ENCODE measurements at places on chromosomes 2 and 18.

DNA sequence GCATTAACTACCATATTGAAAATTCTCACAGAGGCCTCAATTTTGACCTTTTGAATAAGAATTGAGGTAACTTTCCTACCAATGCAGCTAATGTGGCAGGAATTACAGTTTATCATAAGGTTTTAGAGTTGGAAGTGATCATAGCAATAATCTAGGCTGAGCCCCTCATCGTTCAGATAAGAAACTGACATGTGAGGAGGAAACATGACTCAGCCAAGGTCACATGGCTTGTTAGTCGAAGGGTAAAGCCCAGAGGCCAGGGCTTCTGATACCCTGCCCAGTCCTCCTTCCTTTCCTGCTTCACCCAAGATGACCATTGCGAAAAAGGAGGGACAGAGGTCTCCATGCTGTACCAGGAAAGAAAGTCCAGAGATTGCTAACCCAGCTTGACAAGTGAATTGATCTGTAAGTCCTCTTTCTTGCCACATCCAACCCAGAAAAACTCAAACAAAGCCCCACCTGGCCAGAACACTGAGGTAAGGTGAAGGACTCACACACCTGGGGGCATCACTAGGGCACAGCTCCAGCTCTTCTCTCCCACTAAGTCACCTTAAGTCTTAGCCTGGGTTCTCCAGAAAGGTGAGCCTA, 174.8 kb downstream of the EN1 start:
- no peak for DNase-seq

DNA sequence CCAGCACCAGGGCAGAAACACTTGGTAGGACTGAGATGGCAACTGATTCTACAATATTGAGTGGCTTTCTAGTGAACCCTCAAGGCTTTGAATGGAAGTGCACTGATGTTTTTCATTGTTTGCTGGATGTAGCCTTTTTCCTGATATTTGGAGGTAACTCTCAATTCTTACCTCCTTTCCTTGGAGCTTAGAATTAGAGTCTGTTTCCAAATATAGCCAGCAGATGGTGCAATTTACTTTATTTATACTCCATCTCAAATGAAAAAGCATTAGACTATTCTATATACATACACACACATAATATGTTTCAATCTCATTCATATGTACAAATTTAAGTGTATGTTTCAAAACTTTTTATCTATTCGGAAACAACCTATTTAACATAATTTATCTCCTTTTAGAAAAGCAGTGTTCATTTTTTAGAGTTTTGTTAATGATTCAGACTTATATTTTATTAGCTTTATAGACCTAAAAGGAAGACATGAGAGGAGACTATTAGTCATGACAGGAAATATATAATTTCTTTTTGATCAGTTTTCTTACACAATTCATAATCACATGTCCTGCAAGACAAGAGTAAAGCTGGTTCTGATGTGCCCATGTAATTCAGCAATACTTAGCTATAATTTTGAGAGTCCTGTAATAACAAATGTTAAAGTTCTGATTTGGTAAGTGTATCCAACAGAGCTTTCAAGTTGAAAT, 124.8 kb downstream of the NUP35 start:
- DNase-seq = no peak

DNA sequence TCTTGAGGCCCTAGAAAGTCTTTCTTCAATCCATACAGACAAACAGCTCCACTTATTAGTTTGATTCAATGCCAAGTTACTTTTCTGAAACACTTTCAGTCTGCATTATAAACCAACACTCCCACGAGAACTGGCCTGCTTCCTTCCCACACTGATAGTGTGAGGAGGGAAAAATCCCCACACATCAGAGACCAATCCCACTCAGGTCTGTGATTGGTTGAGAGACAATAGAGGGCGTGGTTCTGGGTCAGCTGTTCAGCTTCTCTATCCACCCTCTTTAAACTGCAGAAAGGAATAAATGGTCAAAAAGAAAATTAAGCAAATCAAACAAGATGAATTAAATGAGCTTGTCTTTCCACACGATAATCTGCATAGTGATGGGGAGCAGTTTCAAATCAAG, 152.5 kb downstream of the NRP2 start:
- DNase-seq = no peak

- DNase-seq = peak; percentile 14
These were observed 9.4 kb upstream of the CD302 start for GRCh38 chr2:159807183-159808031.

DNA sequence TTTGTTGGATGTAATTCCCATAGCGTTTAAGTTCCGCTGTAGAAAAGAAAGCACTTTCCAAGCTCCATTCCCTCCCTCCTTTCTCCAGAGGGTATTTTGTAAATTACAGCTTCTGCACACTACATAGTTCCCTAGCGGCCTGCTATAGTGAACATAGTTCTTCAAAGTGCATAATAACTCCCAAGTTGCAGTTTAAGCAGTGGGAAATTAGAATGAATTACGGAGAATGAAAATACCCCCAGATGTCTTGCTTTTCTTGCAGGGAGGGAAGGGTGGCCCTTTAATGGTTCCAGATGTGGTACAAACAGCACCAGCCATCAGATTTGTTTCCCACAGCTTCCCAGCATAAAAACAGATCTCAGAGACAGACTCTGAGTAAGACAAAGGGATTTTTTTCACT, 893.9 kb downstream of the SUCLG1 start:
- DNase-seq = no peak

- DNase-seq = no peak
These were observed 45.5 kb downstream of the PPP3R1 start for GRCh38 chr2:68206793-68207192.

DNA sequence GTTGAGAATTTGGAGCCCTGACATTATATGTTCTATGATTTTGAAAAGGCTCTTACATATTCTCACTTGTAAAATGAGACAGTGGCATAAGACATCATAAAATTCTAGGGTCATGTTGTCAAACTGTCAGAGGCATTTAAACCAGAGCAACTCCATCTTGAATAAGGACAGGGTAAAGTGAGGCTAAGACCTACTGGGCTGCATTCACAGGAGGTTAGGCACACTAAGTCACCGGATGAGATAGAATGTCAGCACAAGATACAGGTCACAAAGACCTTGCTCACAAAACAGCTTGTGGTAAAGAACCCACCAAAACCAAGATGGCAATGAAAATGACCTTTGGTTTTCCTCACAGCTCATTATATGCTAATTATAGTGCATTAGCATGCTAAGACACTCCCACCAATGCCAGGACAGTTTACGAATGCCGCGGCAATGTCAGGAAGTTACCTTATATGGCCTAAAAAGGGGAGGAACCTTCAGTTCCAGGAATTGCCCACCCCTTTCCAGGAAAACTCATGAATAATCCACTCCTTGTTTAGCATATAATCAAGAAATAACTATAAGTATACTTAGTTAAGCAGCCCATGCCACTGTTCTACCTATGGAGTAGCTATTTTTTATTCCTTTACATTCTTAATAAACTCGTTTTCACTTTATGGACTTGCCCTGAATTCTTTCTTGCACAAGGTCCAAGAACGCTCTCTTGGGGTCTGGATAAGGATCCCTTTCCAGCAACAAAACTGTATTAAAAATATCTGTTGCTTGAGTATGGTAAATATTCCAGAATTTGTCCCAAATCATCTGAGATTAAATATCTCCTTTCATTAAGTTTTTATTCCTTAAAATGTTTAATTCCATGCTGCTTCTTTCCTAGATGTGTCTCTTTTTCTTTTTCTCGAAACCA, 406.4 kb downstream of the METTL4 start:
- DNase-seq = no peak

- DNase-seq = peak; percentile 0
These were observed 250.6 kb downstream of the EIPR1 start for GRCh38 chr2:3126911-3127621.

GRCh38 chr18:69853051-69853450, 94.6 kb downstream of the CD226 start:
- DNase-seq = no peak

- no peak for DNase-seq
These were observed 82.1 kb downstream of the CERS6 start for GRCh38 chr2:168538133-168538532.

GRCh38 chr18:42734520-42734919, 381.0 kb downstream of the RIT2 start:
- DNase-seq = no peak

GRCh38 chr18:67771271-67771670, 254.8 kb upstream of the DSEL start:
- DNase-seq = no peak

DNA sequence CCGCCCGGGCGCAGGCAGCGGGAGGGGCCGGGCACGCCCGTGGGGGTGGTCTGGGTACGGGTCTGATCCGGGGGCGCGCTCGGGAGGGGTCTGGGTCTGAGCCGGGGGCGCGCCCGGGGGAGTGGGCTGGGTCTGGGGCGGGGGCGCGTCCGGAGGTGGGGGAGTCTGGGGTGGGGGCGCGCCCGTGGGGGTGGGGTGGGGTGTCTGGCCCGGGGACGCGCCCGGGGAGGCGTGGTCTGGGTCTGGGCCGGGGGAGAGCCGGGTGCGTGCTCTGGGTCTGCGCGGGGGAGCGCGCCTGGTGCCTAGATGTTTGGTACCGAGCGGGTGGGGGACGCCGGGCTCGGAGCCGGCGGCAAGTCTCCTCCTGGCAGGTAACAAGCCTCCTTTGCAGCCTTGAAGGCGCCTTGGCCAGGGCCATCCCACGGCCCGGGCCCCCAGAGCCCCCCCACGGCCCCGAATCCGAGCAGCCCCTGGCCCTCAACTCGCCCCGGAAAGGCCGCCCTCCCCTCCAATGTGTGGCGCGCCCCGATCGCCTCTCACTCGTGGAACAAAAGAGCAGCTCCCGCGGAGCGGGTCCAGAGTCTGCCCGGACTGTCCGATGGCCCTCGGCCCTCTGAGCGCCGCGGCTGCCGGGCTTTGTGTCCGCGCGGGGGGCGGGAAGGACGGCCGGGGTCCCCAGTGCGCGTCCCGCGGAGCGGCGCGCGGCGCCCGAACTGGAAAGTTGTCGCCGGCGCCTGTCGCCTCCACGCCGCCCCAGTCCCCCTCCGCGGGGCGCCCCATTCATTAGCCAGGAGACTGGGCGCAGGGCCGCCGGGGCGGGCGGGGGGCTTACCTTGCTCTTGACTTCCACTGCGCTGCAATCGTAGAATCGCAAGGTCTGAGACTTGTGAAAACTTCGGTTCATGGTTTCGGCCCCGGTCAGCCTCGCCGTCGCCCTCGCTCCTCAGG, 595 bp downstream of the PARD6G start:
- no peak for DNase-seq

DNA sequence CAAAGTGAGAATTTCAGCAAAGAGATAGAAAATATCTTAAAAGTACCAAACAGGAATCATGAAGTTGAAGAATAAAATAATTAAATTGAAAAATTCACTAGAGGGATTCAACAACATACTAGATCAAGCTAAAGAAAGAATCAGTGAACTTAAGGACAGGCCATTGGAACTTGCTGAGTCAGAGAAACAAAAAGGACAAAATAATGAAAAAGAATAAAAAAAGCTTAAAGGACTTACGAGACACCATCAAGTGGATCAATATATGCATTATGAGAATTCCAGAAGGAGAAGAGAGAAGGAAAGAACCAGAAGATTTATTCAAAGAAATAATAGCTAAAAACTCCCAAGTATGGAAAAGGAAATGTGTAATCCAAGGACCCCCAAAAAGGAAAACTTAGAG, 158.4 kb downstream of the SLC4A10 start:
- DNase-seq = no peak

DNA sequence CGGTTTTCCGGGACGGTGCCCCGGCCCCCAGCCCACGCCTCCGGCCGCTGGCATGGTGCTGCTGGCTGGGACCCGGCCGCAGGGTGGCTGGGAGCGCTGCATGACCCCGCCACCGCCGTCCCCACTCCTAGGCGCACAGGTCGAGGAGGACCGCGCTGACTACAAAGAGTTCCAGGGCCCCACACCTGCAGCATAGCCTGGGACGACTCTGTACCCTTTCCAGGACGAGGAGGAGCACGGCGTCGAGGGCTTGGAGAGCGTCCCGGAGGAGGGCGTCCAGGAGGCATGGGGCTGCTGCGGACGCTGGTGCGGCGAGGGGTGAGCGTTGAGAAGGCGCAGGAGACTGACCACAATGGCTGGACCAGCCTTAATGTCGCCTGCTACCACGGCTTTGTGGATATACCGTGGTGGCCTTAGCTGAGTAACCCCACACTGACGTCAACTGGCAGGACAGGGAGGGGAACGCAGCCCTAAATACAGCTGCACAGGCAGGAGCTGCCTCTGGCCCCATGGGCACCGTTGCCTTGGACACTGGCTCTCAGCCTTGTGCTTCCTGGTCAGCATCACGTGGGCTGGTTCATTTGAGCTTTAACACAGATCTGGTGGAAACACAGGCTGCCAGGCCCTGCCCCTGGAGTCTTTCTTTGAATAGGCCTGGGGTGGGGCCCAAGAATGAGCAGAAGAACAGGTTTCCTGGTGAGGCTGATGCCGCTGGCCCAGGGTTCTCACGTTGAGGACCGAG, 40.9 kb upstream of the TRIM43B start:
- no peak for DNase-seq

GRCh38 chr2:120551522-120551921, 184.1 kb upstream of the GLI2 start:
- no peak for DNase-seq

GRCh38 chr2:195984923-195985726, 83.5 kb downstream of the DNAH7 start:
- DNase-seq = no peak

GRCh38 chr2:36329251-36329650, 26.3 kb upstream of the CRIM1 start:
- no peak for DNase-seq

DNA sequence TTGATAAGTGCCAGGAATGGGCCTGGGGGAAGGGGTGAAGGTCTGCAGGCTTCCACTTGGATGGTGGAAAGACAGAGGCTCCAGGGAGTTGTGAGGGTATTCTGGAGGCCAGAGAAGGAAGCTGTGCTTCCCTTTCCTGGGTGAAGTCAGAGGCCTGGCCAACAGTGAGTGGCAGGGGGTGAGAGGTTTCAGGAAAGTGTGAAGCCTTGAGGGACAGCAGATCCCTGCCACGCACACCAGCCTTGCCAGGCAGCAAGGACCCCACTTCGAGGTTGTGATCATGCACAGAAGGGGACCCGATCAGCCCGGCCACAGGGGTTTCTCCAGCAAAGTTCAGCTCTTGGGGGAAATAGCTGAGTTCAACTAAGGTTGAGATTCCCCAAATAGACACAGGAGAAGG, 66.5 kb downstream of the SMAD7 start:
- DNase-seq = no peak

GRCh38 chr2:174660984-174661675, 63.5 kb upstream of the WIPF1 start:
- no peak for DNase-seq

Measured in CD4-positive, alpha-beta T cell treated with Interleukin-4 for 1 hour (primary cell).